ENCODE measurements at places on chromosomes 2 and 18.

GRCh38 chr18:55206927-55207326, 247.7 kb upstream of the CCDC68 start:
- no peak for DNase-seq

GRCh38 chr2:131092458-131093005, 728 bp downstream of the FAM168B start:
- no peak for DNase-seq

DNA sequence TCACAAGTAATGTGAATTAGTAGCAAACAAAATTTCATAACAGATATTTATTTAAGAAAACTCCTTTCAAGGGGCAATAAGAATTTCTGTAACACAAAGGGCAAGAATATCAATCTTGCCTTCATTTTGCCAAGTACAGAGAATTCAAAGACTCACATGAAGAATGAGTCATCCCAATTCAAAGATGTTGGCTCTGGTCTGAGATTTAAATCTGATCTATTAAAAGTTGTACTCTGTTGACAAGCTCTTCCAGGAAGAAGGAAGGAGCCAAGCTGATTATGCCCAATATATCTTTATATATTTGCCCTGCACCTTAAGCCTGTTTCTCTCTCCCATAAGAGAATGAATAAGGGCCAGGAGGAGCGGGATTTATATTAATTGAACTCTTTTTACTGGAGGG, 55.9 kb upstream of the RPE start:
- no peak for DNase-seq

DNA sequence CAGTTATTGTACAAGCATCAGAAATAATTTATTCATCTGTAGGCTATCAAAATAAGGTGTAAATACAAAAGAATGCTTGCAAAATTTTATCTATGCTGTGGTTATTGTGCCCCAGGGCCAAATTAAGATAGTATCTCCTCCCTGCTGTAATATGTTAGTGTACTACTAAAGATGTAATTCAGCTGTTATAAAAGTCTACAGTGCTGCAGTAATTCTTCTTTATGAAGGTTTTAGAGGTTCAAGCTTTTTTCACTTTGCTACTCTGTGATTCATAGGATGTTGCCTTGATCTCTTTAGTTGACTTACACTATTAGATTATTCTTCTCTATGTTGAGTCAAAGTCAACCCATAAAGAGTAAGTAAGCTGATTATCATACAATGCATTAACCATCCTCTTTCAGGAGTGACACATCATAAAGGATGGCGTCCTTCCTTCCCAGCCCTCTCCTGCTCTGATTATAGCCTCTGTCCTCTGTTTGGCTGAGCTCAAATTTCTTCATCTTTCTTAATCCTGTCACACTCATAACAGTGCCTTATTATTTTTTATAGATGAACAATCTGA, 29.3 kb upstream of the DYNAP start:
- DNase-seq, result no peak

DNA sequence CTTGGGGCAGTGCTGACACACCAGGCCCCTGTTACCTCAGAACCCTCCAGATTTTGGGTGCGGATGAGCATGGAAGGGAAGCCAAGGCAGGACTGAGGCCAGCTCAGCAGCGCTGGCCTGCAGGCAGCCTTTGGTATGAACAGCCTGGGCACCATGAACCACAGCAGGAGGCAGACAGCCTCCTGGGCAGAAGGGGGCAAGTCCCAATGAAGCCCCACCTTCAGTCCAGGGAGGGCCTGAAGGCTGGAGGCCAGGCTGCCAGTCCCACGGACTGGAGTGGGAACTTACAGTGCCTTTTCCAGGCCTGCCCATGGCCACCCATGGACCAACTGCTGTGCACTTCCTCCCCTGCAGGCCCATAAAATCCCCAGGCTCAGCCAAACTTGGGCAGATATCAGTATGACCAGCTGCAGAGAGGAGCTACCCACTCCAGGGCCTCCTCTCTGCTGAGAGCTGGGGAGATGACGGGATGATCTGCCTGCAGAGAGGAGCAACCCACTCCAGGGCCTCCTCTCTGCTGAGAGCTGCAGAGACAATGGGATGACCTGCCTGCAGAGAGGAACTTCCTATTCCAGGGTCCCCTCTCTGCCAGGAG, 74.7 kb downstream of the NEURL3 start:
- no peak for DNase-seq

- DNase-seq, result peak; percentile 79
Measured at GRCh38 chr18:69968039-69968438, 20.4 kb upstream of the CD226 start.

DNA sequence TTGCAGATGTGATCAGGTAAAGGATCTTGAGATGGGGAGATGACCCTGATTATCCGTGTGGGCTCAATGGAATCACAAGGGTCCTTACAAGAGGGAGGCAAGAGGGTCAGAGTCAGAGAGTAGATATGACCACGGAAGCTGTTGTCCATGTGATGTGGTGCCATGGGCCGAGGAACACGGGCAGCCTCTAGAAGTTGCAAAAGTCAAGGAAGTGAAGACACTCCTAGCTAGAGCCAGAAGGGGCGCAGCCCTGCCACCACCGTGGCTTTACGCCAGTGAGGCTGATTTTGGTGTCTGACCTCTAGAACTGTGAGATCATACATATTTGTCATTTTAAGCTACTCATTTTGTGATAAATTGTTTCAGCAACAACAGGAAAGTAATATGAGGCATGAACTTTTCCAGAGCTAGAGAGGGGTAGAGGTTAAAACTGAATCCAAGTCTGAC, 114.4 kb downstream of the CAPN13 start:
- no peak for DNase-seq

DNA sequence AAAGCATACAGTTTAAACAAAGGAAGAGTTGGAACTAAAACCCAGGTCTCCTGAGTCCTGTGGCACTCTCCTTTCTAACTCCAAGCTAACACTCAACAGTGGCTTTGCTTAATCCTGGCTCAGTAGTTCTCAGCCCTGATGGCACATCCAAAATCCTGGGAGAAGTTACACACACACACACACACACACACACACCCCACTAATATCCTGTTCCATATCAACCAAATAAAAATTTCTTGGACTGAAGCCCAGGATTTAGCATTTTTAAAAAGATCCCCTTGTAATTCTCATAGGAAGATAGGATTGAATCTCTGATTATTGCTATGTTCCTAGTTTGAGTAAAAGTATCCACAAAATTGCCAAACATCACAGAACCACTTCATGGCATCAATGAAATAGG, 136.1 kb upstream of the RIOK3 start:
- DNase-seq, result no peak

- DNase-seq, result no peak
Measured at GRCh38 chr18:9716780-9717563, 8.9 kb downstream of the RAB31 start.

DNA sequence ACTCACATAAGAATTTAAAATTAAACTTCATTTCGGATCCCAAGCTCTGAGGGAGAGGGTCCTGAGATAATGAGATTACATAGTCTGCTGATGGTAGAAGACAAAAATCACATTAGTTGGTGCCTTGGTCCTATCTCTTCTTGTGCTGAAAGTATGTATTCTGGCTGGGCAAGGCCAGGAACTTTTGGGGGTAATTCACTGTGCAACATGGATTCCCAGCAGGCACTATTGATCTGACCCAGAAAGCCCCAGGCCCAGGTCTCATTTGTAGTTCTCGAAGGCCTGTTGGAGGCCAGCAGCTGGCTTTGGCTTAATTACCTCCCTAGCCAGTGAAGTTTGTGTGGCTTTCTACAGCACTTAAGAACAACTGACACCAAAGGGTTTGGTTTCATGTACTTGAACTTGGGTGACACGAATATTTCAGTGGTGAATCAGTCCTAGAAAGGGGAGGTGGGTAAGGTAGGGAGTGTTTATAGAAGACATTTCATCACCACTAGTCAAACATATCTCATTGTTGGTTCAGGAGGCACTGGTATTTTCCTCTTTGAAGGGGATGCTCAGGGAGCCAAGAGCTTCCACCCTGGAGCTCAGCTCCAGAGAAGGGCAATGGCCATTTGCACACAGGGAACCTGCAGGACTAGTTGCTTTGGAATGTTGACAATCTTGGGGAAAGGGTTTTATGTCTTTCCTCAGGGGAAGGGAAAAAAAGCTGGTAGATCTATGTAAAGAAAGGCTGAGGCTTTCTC, 217.8 kb downstream of the OSR1 start:
- no peak for DNase-seq

DNA sequence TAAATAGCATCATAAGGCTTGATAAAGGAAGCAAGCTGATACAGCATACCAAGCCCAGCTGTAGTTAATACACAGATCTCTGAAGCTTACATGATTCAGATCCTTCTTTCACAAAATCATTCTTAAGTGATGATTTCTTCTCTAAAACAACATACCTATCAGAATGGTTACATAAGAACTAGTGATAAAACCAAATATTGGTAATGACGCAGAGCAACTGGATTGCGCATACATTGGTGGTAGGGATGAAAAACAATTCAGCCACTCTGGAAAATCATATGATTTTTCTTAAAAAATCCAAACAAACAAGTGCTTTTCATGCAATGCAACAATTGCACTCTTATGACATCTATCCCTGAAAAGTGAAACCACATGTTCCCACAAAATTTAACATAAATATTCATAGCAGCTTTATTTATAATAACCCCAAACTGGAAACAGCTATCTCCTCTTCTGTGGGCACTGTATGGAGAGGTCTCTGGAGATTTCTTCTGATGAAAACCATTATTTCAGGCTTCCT, 153.6 kb upstream of the DSEL start:
- DNase-seq, result no peak

GRCh38 chr2:75558786-75559679, 1.7 kb downstream of the EVA1A start:
- no peak for DNase-seq

DNA sequence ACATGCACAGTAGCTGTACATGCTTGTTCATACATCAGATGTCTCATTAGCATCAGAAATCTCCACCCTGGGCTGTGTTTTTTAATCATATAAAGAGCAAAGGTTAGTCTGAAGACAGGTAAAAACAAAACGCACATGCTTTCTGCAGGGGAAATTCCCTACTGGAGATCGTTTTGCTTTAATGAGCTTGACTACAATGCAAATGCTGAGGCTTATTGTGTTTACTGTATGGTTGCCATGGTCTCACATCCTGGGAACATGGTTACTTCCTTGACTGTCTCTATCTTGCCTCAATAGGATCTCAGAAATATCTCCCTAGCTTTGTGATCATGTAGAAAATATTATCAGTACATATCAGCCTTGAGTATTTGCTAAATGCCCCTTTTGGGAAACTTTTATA, 336.5 kb upstream of the TFPI start:
- DNase-seq, result no peak

DNA sequence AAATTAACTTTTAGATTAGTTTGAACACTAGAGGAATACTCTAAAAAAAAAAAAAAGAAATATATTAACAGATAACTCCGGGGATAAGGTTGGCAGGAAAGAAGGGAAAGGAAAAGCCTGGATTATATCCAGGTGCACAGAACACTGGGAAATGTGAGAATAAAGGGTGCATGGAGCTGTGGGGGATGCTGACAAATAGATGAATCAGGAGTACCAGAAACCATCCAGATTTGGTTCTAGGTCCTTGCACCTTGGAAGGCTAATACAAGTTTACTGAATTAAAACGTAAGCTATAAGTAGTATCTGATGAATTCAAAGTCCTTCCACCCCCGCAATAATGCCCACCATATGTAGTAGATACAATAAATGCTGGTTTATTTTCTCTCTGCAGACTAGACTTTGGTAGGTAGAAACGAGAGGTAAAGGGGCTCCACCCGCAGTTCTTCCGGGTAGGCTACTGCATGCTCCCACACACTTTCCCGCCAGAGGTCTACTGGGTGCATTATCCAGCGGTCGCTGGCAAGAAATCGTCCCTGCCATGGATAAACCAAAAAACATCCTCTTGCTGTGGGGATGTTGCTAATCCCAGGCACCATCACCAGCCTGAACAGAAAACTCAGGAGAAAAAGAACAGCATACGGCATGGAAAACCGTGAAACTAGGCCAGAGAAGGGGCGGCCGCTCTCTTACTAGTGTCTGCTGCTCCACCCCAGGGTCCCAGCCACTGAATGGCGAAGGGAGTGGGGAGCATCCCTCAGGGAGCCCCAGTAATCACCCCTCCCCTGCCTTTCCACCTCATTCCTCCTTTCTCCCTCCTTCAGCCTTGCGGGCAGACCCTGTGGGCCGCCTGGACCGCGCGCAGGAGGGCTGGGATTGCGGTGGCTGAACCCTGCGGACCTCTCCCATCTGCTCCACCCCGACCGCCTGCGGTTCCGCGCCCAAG, 1.5 kb downstream of the CNRIP1 start:
- DNase-seq, result peak; percentile 47

GRCh38 chr2:18545384-18545783, 15.1 kb downstream of the RDH14 start:
- no peak for DNase-seq

- no peak for DNase-seq
Measured at GRCh38 chr18:56542476-56542875, 95.9 kb downstream of the TXNL1 start.

GRCh38 chr2:160156665-160157064, 43.4 kb downstream of the ITGB6 start:
- DNase-seq, result no peak

GRCh38 chr2:221405521-221405920, 166.6 kb downstream of the EPHA4 start:
- no peak for DNase-seq

GRCh38 chr2:16553226-16553625, 112.4 kb downstream of the CYRIA start:
- no peak for DNase-seq

DNA sequence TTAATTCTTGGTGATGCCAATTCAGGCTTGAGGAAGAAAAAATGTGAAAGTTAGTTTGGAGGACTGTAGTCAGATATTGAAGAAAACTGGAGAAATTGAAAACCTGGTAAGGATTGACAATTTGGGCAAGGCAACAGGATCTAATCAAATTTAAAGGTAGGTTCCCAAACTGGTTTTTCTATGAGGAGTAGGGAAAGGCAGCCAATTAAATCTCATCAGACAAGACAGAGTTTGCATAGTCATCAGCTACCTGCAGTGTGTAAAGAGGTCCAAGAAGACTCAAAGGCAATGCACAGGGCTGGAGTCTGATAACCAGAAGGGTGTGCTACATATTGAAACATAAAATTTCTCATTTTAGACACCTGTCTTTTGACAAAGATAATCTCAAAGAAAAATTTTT, 16.0 kb upstream of the CAB39 start:
- no peak for DNase-seq

GRCh38 chr18:6875749-6876148, 146.2 kb downstream of the ARHGAP28 start:
- DNase-seq, result no peak

DNA sequence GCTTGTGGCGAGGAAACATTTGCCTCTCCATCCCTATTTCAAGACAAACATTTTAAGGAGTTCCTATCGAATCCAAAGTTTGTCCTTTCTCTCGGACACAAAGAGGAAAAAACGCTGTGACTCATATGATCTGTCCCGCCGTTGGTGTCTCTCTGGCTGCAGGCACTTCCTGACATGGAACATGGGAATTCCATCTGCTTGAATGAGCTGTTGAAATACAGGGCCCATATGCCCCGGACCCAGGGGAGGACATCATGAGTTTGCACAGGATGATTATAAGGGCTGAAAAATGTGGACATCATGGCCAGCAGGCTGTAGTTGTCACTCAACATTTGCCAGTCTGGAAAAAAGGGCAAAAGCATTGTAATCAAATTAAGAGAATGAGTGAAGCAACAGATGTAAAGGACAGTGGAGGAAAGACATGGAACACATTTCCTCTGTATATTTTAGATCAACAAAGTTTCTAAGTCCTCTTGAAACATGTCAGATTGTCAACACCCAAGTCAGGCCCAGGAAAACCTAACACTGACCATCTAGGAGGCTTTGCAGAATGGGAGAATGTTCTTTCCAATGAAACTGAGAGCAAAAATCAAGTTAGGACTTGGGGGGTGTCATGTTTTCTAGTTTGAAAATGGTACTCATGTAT, 103.2 kb upstream of the SMIM21 start:
- no peak for DNase-seq

GRCh38 chr2:240982821-240983281, 15.6 kb upstream of the SNED1 start:
- DNase-seq, result no peak
